Muscle of arm (tissue), 14 donors: ENCODE measurements at places on chromosomes 12 and 14. TPM values are rescaled to one million over a fixed set of nuclear protein-coding genes. Genes with fewer than 3 reads are reported as not detected.

Gene GPR68
- 0.35 TPM for polyA plus RNA-seq

Gene LRCOL1
- 0.24 TPM for polyA plus RNA-seq

Gene GSKIP
- 9.2 TPM for polyA plus RNA-seq

Gene ANO6
- polyA plus RNA-seq: 73.3 TPM

Gene GPR137C
- 5.1 TPM for polyA plus RNA-seq

Gene TMEM19
- 33.1 TPM for polyA plus RNA-seq

Gene GDF3
- polyA plus RNA-seq: not detected

Gene TEX22
- 1.5 TPM for polyA plus RNA-seq

Gene ANKS1B
- polyA plus RNA-seq: 2.3 TPM

Gene RPGRIP1
- 0.86 TPM for polyA plus RNA-seq

Gene PLA2G1B
- polyA plus RNA-seq: not detected

Gene VWF
- polyA plus RNA-seq: 54.0 TPM

Gene LYZ
- 15.5 TPM for polyA plus RNA-seq
